ENCODE measurements at places on chromosomes 1 and 21.

DNA sequence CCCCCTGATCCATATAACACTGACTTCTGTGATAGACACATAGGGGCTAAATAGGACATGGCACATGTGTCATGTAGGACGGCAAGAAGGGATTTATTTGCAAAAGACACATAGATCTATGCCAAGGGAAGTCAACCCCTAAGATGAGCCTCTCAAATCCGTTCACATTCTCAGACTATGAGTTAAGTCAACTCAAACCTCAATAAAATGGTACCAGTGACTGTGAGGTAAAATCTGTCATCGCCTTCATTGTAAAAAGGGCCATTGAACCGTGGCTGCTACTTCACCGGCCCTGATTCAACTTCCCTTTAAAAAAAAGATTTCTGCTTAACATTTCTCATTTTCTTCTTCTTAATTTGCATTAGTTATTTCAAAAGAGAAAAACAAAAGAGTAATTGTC lies 144.0 kb downstream of the ZNF281 start:
- no peaks in the 10 kb centered on the region for H3K36me3 ChIP-seq
- DNase-seq, result no peak
- H3K4me3 ChIP-seq, result no peak overlapping the region
- H3K27ac ChIP-seq, result no peak overlapping the region
- no peaks in the 10 kb centered on the region for H3K27me3 ChIP-seq

GRCh38 chr1:200479816-200480215 lies 70.0 kb upstream of the ZNF281 start:
- H3K4me1 ChIP-seq, result peaks cover 10% of the 10 kb centered on the region
- H3K27ac ChIP-seq, result no peak overlapping the region
- no peak for DNase-seq
- no peaks in the 10 kb centered on the region for H3K36me3 ChIP-seq

DNA sequence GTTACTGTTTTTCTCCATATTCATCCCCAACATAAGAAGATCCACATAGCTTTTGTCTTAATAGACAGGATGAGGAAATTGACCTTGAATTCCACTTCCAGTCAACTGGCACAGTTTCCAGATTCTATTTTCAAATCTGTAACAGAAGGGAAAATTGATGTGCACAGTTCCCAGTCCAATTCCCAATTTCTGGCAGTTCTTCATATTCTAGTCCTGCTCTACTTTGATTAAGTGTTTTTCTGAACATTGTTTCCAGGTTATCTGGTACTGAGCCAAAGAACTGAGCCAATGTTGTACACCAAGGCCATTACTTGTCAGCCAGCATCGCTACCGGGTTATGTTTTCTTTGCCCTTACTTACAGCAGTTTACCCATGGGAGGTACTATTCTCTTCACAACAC lies 1755.4 kb downstream of the PLA2G4A start:
- DNase-seq, result peak; percentile 26
- H3K27ac ChIP-seq, result no peak overlapping the region
- no peak overlapping the region for H3K4me3 ChIP-seq
- H3K4me1 ChIP-seq, result no peaks in the 10 kb centered on the region
- H3K36me3 ChIP-seq, result no peaks in the 10 kb centered on the region

DNA sequence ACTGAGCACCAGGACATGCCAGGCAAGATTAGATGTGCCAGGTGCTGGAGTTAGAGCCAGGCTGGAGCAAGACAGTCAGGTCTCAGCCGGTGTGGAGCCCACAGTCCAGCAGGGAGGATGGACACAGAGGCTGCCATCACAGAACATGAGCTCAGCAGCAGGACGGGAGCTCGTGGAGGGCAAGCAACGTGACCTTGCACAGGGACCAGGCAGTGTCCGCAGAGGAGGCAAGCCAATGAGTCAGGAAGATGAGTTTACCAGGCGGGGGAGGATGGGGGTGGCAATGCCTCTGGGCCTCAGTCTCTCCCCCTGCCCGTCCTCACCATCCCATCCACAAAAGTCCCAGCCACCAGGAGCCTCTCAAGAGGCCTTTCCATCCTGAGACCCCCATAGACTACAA lies 20.7 kb upstream of the ZC3H12A start:
- no peak overlapping the region for H3K27ac ChIP-seq
- no peaks in the 10 kb centered on the region for H3K36me3 ChIP-seq
- no peaks in the 10 kb centered on the region for H3K27me3 ChIP-seq
- H3K4me3 ChIP-seq, result no peak overlapping the region
- no peak for DNase-seq

GRCh38 chr1:224223819-224224714 lies 41.0 kb downstream of the DEGS1 start:
- peaks cover 11% of the 10 kb centered on the region for H3K36me3 ChIP-seq
- peaks cover 14% of the 10 kb centered on the region for H3K4me1 ChIP-seq
- no peak overlapping the region for H3K27ac ChIP-seq
- H3K27me3 ChIP-seq, result no peaks in the 10 kb centered on the region

DNA sequence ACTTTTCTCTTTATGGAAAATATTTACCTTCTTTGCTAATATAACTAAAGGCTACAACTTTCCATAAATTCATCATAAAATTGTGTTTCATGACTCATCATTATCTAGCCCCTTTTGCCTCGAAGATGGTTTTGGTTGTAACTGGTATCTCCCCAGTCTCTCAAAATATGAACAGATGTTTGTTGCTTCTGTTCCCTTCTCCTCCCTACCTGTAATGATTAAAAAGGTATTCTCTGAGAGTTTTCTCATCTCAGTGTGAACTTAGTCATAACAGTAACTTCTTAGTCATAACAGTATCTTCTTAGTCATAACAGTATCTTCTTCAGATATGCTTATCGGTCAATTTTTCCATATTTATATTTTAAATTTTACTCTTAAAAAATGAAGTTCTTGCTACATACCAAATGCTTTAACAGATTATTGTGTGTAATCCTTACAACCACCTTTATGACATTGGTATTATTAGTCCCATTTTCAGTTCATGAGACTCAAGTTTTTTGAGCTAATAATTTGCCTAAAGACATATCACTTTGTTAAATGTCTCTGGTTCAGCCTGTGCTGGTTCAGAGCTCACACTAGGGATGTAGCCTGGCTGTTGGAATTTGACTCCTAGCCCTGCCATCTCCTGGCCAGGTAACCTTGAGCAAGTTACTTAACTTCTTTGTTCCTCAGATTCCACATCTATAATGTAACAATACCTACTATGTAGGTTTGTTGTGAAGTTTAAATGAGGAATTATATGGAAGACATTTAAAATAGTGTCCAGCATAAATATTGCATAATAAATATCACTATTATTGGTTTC lies 32.6 kb downstream of the ATP1B1 start:
- H3K4me3 ChIP-seq, result no peak overlapping the region
- H3K36me3 ChIP-seq, result no peaks in the 10 kb centered on the region
- H3K4me1 ChIP-seq, result no peaks in the 10 kb centered on the region
- H3K27me3 ChIP-seq, result no peaks in the 10 kb centered on the region
- DNase-seq, result no peak

DNA sequence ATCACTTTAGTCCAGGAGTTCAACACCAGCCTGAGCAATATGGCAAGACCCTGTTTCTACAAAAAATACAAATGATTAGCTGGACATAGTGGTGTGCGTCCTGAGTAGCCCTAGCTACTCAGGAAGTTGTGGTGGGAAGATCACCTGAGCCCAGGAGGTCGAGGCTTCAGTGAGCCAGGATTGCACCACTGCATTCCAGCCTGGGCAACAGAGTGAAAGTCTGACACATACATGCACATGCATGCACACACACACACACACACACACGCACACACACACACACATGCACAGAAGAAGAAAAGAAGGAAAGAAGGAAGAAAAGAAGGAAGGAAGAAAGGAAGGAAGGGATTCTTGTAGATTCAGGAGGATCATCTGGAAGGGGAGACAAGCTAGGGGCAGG lies 104.4 kb upstream of the USP25 start:
- H3K27ac ChIP-seq, result no peak overlapping the region
- H3K4me1 ChIP-seq, result no peaks in the 10 kb centered on the region
- H3K4me3 ChIP-seq, result no peak overlapping the region
- H3K27me3 ChIP-seq, result no peaks in the 10 kb centered on the region
- no peak for DNase-seq
- no peaks in the 10 kb centered on the region for H3K36me3 ChIP-seq

DNA sequence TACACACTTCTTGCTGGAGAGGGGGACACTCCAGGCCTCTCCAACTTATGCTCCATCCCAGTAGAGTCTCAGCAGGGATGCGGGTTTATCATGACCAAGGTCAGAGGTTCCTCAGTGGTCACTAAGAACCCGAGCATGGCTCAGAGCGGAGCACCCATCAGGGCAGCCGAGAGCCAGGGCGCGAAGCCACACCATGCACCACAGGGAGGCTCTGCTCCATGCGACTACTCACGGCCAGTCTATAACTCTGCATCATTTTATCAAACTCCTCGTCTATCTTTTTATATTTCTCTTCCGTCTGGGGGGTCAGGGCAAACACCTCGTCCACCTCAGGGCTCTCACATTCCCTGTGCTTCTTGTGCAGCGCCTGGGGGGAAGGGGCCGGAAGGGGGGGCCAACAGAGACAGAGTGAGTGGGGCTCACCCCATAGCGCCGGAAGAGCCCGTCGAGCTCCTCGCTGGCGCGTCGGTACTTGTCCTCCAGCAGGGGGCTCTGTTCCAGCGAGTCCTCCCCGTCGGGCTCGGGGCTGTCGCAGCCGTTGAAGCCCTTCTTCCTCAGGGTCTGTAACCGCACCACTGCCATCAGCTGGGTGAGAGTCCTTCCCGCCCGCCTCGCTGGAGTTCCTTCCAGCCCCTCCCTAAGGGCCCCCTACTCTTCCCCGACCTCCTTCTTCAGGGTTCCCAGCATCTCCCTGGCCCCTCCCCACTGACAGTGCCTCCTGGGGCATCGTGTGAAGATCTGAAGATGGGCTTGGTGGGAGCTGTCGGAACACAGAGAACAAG lies 20.0 kb downstream of the MEF2D start:
- H3K4me3 ChIP-seq, result no peak overlapping the region
- peaks cover 39% of the 10 kb centered on the region for H3K36me3 ChIP-seq
- H3K27ac ChIP-seq, result no peak overlapping the region
- H3K4me1 ChIP-seq, result peaks cover 14% of the 10 kb centered on the region
- DNase-seq, result no peak

DNA sequence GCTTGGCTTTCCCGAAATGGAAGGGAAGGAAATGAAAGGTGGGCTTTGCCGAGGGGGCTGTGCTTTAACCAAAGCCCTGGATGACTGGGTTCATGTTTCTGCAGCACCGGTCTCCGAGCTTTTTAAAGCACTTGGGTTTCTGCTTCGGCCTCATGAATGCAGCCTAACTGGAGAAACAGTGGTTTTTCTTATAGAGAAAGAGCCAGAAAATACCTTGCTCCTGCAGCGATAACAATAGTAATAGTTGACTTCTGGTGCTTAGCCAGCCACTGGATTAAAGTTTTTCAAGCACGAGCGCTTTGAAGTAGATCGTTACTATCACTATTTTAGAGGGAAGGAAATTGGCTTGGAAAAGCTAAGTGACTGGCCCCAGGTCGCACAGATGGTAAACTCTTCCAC lies 500 bp upstream of the DOCK7 start:
- no peaks in the 10 kb centered on the region for H3K27me3 ChIP-seq
- H3K4me3 ChIP-seq, result peak overlapping the region; percentile 96
- DNase-seq, result peak; percentile 33
- peaks cover 37% of the 10 kb centered on the region for H3K4me1 ChIP-seq
- H3K36me3 ChIP-seq, result no peaks in the 10 kb centered on the region

- no peak for DNase-seq
- H3K4me3 ChIP-seq, result no peak overlapping the region
- no peaks in the 10 kb centered on the region for H3K36me3 ChIP-seq
- H3K27ac ChIP-seq, result no peak overlapping the region
- no peaks in the 10 kb centered on the region for H3K4me1 ChIP-seq
These were observed 271.7 kb downstream of the DUSP10 start for GRCh38 chr1:221470000-221470698.

Measured in astrocyte (in vitro differentiated cells and primary cell).